ENCODE measurements at places on chromosomes 5 and 9.

DNA sequence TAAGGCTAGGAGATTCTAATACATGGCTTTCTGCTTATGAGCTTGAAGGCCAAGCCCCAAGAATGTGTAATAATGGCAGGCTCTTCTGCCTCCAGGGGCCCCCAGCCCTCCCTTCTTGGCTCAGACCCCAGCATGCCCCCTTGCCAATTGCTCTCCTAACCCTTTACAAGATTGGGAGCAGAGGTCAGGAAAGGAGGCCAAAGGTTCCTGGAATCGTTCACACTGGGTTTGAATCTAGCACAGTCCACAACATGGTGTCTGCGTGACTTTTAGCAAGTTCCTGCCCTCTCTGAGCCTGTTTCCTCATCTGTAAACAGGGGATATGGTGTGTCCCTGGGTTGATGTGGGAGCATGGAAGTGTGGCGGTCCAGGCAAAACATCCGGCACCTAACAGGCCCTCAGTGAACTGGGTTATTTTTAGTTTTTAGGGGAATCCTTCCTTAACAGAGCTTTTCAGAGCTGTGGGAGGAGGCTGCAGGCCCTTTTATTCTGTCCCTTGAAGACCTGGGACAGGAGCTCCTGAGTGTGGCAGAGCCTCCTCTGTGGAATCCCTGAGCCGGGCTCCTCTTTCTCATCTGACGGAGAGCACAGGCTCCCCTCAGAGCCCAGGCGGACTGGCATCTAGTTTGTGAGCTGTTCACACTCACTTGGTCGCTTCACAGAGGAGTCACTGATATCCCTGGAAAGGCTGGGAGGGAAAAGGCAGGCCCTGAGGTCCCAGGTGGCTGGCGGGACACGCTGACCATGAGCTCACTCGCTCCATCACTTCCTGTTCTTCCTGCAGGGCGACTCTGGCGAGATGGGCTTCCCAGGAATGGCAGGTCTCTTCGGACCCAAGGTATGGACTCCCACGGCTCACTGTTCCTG lies 23.4 kb upstream of the ORM1 start:
- DNase-seq = no peak

DNA sequence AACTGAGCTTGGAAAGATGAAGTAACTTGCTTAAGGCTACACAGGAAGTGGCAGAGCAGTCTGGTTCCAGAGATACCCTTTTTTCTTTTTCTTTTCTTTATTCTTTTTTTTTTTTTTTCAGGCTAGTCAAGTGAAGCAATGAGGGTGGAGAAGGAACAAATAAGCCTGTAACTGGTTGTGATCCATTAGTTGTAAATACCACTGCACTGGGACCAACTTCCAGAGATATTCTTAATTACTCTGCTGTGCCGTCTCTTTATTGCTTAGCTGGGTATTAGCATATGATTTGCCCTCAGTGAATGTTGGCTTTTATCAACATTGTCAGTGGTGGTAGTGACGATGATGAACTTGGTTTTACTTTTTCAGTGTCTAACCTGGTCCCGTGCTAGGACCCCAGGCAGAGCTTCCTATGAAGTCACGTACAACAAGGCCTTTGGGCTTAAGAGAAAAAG lies 26.7 kb downstream of the LNPEP start:
- peak; percentile 42 for DNase-seq

- no peak for DNase-seq
Observed at GRCh38 chr5:147853372-147853987, 22.0 kb upstream of the SPINK1 start.

GRCh38 chr9:99818500-99818899 lies 3.2 kb upstream of the NR4A3 start:
- no peak for DNase-seq

GRCh38 chr5:178502401-178503100 lies 87.6 kb downstream of the COL23A1 start:
- peak; percentile 20 for DNase-seq
